ENCODE measurements at places on chromosomes 13 and 19.

- no peak for DNase-seq
These were observed 713 bp downstream of the MRPS12 start for GRCh38 chr19:38931521-38931793.

GRCh38 chr13:25151626-25152195 lies 20.4 kb downstream of the AMER2 start:
- no peak for DNase-seq

- peak; percentile 79 for DNase-seq
These were observed 4.8 kb downstream of the COLGALT1 start for GRCh38 chr19:17560205-17560595.

GRCh38 chr13:51525567-51526167 lies 58.6 kb upstream of the WDFY2 start:
- peak; percentile 36 for DNase-seq

GRCh38 chr13:72808917-72809500 lies 27.1 kb downstream of the PIBF1 start:
- peak; percentile 24 for DNase-seq

GRCh38 chr13:30776661-30777060 lies 41.3 kb downstream of the ALOX5AP start:
- DNase-seq = no peak

DNA sequence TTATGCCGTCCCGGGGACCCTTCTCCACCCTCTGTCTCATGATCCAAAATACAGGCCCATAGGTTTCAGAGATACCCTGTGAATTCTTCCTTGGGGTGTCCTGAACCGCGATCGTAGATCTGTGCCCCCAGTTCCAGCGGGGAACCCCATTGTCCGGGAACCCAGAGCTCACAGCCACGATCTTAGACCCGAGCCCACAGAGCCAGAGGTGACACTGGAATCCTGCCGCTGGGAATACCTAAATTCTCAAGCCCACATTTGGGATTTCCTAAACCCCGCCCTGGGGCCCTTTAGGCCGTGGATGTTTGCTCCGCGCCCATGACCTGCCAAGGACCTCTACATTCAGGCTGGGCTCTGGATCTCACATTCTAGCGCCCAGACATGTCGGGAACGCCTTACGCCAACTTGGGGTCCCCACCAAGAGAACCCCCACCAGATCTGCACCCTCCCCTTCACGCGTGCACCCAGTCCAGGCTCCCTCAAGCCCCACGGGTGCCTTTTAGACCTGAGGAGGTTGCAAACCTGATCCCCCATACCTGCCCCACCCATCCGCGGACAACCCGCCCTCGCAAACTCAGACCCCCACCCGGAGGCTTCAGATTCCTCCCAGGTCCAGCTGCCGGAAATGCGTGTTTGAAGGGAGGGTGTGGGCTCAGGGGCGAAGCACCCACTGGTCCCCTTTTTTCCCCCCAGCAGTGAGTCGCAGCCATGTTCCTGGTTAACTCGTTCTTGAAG lies 605 bp downstream of the CAPNS1 start:
- DNase-seq = peak; percentile 62

GRCh38 chr13:34340534-34340933 lies 522.6 kb downstream of the RFC3 start:
- peak; percentile 66 for DNase-seq

DNA sequence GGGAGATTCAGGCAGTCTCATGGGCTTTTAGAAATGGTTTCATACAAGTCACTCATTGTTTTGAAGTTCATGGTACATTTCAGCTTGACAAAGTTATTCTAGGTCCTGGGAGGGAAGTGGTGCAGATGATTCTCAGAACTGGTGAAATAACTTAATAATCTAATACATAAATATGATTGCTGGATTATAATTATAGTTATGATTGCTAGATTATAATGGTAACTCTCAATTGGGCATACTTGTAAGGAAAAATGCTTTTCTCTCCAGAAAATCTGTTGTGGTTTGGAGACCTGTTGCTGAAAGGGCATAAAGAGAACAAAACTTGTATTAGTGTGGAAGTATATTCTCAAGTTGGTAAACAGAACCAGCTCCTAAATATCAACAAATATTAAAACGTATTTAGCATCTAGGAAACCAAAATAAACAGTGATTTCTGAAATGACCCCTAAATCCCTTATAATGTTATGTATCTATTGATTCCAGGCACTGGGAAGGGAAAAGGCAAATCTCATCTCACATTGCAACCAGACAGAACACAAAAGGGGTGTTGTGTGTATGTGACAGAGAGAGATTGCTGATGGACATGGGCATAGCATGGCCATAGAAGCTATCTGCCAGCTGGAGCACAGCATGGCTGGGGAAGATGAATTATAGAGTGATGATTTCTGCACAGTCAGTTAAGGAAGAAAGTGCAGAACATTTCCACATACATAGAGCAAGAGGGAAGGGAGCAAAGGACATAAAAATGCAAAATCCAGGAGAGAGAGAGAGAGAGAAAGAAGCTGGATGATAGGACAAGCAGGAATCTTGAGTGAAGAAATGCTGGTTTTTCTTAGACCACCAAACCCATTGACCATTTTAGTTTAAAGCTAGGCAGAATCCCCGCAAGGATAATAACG lies 87.1 kb upstream of the FRY start:
- no peak for DNase-seq

DNA sequence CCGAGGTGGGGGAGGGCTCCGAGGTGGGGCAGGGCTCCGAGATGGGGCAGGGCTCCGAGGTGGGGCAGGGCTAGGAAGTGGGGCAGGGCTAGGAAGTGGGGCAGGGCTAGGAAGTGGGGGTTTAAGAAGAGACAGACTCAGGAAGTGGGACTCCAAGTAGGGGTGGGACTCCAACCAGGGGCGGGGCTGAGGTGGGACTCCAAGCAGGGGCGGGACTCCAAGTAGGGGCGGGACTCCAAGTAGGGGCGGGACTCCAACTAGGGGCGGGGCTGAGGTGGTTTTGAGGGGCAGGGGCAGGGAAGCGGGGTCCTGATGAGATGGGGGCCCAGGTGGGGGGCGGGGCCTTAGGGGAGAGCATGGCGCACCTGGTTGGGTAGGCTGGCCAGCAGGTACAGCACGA lies 13.6 kb downstream of the CFD start:
- DNase-seq = peak; percentile 49

DNA sequence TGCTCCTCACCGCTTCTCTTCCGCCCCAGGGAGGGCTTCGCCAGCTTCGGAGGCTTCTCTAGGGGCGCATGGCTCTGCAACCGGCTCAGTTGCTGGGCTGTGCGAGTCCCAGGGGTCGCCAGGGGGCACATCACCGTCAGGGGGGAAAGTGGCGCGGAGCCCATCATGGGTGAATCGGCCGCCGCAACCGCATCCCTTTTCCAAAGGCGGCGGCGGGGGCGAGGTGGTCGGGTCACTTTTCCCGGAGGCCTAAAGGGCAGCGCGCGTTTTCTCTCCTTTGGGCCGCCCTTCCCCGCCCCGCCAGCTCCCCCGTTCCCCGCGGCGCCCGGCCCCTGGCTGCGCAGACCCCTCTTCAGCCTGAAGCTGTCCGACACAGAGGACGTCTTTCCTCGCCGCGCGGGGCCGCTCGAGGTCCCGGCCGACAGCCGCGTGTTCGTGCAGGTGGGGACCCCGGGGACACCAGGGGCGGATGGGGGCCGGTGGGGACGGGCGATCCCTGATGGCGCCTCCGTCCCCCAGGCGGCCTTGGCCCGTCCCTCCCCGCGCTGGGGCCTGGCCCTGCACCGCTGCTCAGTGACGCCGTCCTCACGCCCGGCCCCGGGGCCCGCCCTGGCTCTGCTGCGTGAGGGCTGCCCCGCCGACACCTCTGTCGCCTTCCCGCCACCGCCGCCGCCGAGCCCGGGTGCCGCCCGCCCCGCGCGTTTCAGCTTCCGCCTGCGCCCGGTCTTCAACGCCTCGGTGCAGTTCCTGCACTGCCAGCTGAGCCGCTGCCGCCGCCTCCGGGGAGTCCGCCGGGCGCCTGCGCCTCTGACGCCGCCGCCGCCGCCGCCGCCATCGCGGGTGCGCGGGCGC lies 1.7 kb downstream of the TGFBR3L start:
- no peak for DNase-seq

GRCh38 chr13:23644126-23644419 lies 73.9 kb downstream of the TNFRSF19 start:
- DNase-seq = no peak

GRCh38 chr19:3366753-3367627 lies 607 bp downstream of the NFIC start:
- DNase-seq = peak; percentile 29

DNA sequence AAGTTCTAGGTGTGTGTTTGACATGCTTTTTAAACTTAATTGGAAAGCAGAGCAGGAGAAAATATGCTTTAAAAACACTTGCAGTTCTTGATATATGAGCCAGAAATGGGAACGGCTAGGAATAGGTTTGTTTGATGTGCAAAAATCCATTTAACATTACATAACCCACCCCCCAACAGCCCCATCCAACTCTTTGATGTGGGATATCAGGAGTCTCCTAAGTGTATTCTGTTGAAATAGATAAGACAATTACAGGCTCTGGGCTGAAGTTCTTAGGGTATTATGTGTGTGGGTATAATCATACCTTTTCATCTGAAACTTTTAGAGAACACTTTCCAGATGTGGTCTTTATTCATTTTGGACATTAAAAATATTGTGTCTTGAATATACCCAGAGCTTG lies 240.4 kb upstream of the CSNK1A1L start:
- DNase-seq = no peak

GRCh38 chr13:100124265-100124664 lies 35.4 kb downstream of the PCCA start:
- DNase-seq = no peak

- DNase-seq = no peak
These were observed 387.6 kb downstream of the SLITRK6 start for GRCh38 chr13:85411591-85411990.

DNA sequence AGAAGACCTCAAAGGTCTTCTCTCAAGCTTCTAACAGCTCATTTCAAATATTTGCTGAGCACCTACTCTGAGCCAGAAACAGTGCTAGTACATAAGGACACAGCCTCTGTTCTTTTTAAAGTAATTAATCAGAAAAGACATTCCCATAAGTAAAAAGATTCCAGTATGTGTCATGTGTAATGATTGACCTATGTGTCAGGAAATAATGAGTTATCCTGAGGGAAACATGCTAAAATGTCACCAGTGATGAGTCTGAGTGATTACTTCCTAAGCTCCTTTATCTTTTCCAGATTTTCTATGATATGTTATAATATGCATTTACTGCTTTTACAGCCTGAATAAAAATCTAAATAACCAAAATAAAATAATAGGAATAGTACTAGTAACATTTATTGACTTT lies 107.6 kb downstream of the SLC25A15 start:
- no peak for DNase-seq

- DNase-seq = no peak
These were observed 186.1 kb downstream of the GPC6 start for GRCh38 chr13:93412676-93413075.

- DNase-seq = no peak
These were observed 30.8 kb upstream of the PEPD start for GRCh38 chr19:33552191-33552927.

DNA sequence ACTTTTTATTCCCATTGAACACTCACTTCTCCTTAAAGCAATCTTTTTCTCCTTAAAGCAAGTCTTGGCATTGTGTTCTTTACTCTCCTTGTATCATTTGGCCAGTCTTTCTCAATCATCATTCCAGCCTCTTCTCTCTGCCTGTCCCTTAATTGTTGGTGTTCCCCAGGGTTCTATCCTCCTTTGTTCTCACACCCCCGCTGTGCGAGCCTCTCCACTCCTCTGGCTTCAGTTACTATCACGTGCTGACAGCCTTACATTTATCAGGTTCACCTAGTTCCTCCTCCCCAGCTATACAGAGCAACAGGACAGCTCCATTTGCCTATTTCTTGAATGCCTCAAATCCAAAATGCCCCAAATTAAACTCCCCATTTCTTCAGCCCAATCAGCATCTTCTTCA lies 24.6 kb downstream of the CYSLTR2 start:
- DNase-seq = no peak

GRCh38 chr13:111129465-111130115 lies 14.5 kb downstream of the ARHGEF7 start:
- no peak for DNase-seq

GRCh38 chr19:38842439-38843174 lies 7.2 kb downstream of the HNRNPL start:
- no peak for DNase-seq

- DNase-seq = no peak
These were observed 2.2 kb downstream of the PDE4C start for GRCh38 chr19:18223860-18224524.

- DNase-seq = no peak
These were observed 3.9 kb downstream of the IQCN start for GRCh38 chr19:18270326-18270725.
